ENCODE measurements at places on chromosomes 12 and 14. TPM values are rescaled to one million over a fixed set of nuclear protein-coding genes. Genes with fewer than 3 reads are reported as not detected.

Gene MYF6
- not detected for total RNA-seq

Gene PTPRO
- not detected for total RNA-seq

Gene REC8
- 5.5 TPM for total RNA-seq

Gene TAS2R7
- not detected for total RNA-seq

Gene CFAP73
- 0.10 TPM for total RNA-seq
